Right lobe of liver (tissue), 6 donors: ENCODE measurements at places on chromosomes 7 and 10. TPM values are rescaled to one million over a fixed set of nuclear protein-coding genes. Genes with fewer than 3 reads are reported as not detected.

Gene MYOZ1
- not detected for total RNA-seq

- DNase-seq, result no peak
Observed at GRCh38 chr7:80876894-80877414, 41.9 kb downstream of the SEMA3C start.

Gene GRID2IP
- not detected for total RNA-seq

Gene FAM131B
- 0.06 TPM for total RNA-seq

Gene LIPM
- not detected for total RNA-seq

- DNase-seq, result no peak
Observed at GRCh38 chr7:112286250-112287086, 80.0 kb downstream of the ZNF277 start.

DNA sequence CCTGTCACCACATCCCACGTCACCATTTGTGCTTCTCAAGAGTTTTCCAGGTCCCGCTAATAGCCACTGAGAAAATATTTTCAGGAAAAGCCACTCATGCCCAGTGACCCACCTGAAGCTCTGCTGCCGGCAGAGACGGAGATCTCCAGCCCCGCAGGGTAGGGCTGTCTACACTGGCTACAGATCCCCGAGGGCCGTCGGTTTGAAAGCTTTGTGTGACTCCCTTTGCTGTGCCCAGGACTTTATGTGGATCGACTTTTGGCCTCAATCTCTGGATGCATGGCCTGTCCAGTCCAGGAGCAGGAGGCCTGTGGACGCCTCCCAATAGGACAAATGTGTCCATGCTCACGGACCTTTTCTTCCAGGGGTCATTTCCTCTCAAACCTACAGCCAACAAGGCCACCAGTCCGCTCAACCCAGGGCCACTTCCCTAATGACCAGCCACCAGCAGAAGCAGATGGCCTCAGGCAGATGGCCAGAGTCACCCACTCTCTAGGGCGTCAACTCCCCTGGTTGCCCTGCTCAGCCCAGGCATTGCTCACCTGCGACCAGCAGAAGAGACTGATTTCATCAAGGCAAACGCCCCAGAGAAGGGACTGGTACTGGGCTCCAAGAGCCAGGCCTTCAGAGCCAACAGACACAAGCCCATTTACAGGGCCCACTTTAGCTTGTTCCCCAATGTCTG lies 76.4 kb downstream of the OAT start:
- DNase-seq, result peak; percentile 37

GRCh38 chr10:61987537-61987936 lies 86.0 kb downstream of the ARID5B start:
- DNase-seq, result no peak

- no peak for DNase-seq
Observed at GRCh38 chr10:101322266-101323108, 31.5 kb upstream of the BTRC start.

Gene SFR1
- total RNA-seq, result 3.5 TPM

GRCh38 chr10:11684717-11685645 lies 57.2 kb upstream of the ECHDC3 start:
- peak; percentile 47 for DNase-seq
